ENCODE measurements at places on chromosomes 1 and 21.

- no peaks in the 10 kb centered on the region for H3K36me3 ChIP-seq
- H3K27ac ChIP-seq = no peak overlapping the region
- peaks cover 34% of the 10 kb centered on the region for H3K27me3 ChIP-seq
- DNase-seq = no peak
- H3K4me3 ChIP-seq = no peak overlapping the region
These were observed 53.8 kb upstream of the SYT14 start for GRCh38 chr1:209884249-209884648.

DNA sequence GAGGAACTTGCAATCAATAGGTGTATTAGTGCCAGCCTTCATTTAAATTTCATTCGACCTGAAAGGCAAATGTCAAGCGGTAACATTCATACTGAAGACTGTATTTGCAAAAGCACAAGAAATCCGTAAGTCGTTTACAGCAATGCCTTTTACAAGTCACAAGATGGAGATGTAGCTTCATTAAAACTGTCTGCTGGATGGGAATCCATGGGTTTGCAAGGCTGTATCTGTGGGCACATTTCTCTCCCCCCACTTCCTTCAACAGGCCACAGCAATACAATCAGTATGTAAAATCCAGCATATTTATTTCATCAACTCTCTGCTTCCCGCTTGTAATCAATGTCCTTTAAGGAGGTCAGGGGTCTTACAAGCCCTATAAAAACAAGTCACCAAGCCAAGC, 147.1 kb downstream of the SLC45A1 start:
- no peak overlapping the region for H3K4me3 ChIP-seq
- peak overlapping the region; percentile 27 for H3K27ac ChIP-seq
- H3K36me3 ChIP-seq = peaks cover 7% of the 10 kb centered on the region
- H3K4me1 ChIP-seq = peaks cover 59% of the 10 kb centered on the region
- DNase-seq = no peak
- H3K27me3 ChIP-seq = no peaks in the 10 kb centered on the region

- H3K27me3 ChIP-seq = no peaks in the 10 kb centered on the region
- H3K4me3 ChIP-seq = no peak overlapping the region
- H3K27ac ChIP-seq = no peak overlapping the region
- DNase-seq = no peak
- H3K4me1 ChIP-seq = no peaks in the 10 kb centered on the region
- H3K36me3 ChIP-seq = no peaks in the 10 kb centered on the region
These were observed 47.5 kb upstream of the CTPS1 start for GRCh38 chr1:40932006-40932405.

- H3K4me1 ChIP-seq = no peaks in the 10 kb centered on the region
- H3K36me3 ChIP-seq = no peaks in the 10 kb centered on the region
- no peak overlapping the region for H3K27ac ChIP-seq
- no peak for DNase-seq
- no peak overlapping the region for H3K4me3 ChIP-seq
- H3K27me3 ChIP-seq = no peaks in the 10 kb centered on the region
These were observed 288.4 kb downstream of the SMYD3 start for GRCh38 chr1:246218686-246219085.

GRCh38 chr1:14826172-14826636, 227.7 kb downstream of the KAZN start:
- H3K27me3 ChIP-seq = peaks cover 16% of the 10 kb centered on the region
- no peak overlapping the region for H3K27ac ChIP-seq
- no peaks in the 10 kb centered on the region for H3K36me3 ChIP-seq
- H3K4me3 ChIP-seq = no peak overlapping the region
- no peak for DNase-seq

GRCh38 chr1:206737729-206738201, 32.8 kb upstream of the IL19 start:
- H3K27ac ChIP-seq = peak overlapping the region; percentile 69
- no peaks in the 10 kb centered on the region for H3K27me3 ChIP-seq
- no peak overlapping the region for H3K4me3 ChIP-seq
- H3K36me3 ChIP-seq = peaks cover 36% of the 10 kb centered on the region
- H3K4me1 ChIP-seq = peaks cover 10% of the 10 kb centered on the region
- DNase-seq = no peak

DNA sequence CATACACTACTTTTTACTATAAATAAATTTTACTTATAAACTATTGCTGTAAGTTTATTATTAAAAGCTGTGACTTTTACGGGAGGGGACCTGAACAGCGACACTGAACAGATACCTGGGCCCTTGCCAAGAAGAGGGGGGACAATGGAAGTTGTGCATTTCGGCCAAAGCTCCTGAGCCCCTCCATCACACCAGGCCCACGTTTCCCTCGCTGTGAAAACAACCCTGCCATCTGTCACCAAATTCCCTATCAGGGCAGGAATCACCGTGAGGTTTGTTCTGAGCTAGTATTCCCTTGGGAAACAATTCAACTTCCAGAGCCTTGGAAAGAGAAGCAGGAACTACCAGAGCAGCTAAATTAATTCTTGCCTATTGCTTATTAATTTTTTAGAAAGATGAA, 37.0 kb downstream of the VTCN1 start:
- H3K36me3 ChIP-seq = no peaks in the 10 kb centered on the region
- H3K27ac ChIP-seq = no peak overlapping the region
- no peaks in the 10 kb centered on the region for H3K4me1 ChIP-seq
- DNase-seq = no peak
- no peaks in the 10 kb centered on the region for H3K27me3 ChIP-seq

- peaks cover 24% of the 10 kb centered on the region for H3K27me3 ChIP-seq
- no peak overlapping the region for H3K4me3 ChIP-seq
- DNase-seq = no peak
- no peak overlapping the region for H3K27ac ChIP-seq
- H3K36me3 ChIP-seq = no peaks in the 10 kb centered on the region
These were observed 11.3 kb upstream of the LGR6 start for GRCh38 chr1:202182040-202182877.

GRCh38 chr1:7479571-7479970, 291.5 kb upstream of the VAMP3 start:
- H3K27ac ChIP-seq = no peak overlapping the region
- DNase-seq = no peak
- no peaks in the 10 kb centered on the region for H3K36me3 ChIP-seq
- H3K27me3 ChIP-seq = no peaks in the 10 kb centered on the region
- H3K4me1 ChIP-seq = peaks cover 14% of the 10 kb centered on the region
- no peak overlapping the region for H3K4me3 ChIP-seq

- no peaks in the 10 kb centered on the region for H3K27me3 ChIP-seq
- peak overlapping the region; percentile 95 for H3K27ac ChIP-seq
- DNase-seq = peak; percentile 99
- H3K36me3 ChIP-seq = no peaks in the 10 kb centered on the region
- no peak overlapping the region for H3K4me3 ChIP-seq
These were observed 464 bp upstream of the ADSS2 start for GRCh38 chr1:244451951-244452795.

- H3K4me1 ChIP-seq = peaks cover 55% of the 10 kb centered on the region
- H3K27ac ChIP-seq = peak overlapping the region; percentile 96
- H3K27me3 ChIP-seq = no peaks in the 10 kb centered on the region
- H3K4me3 ChIP-seq = peak overlapping the region; percentile 75
- no peaks in the 10 kb centered on the region for H3K36me3 ChIP-seq
These were observed 726 bp upstream of the CYB5R1 start for GRCh38 chr1:202967684-202968281.

GRCh38 chr1:176826265-176826664, 338.2 kb downstream of the ASTN1 start:
- no peak overlapping the region for H3K4me3 ChIP-seq
- no peak overlapping the region for H3K27ac ChIP-seq
- H3K27me3 ChIP-seq = no peaks in the 10 kb centered on the region
- no peaks in the 10 kb centered on the region for H3K4me1 ChIP-seq
- no peaks in the 10 kb centered on the region for H3K36me3 ChIP-seq

DNA sequence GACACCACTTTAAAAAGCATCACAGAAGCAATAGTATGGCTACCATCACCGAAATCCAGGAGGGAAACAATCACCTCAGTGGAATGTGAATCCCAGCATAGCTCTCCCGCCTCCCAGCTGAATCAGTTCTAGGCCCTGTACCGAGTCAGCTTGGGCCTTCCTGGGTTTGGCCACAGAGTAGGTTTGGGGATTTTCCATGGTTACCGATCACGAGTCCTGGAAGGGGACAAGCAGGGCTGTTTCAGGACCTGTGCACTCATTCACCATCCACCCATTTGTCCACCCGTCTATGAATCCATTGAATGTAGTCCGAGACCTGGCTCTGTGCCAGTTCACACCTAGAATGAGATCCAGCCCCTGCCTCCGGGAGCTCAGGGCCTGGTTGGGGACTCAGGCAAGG, 94.2 kb downstream of the ARHGEF10L start:
- peaks cover 46% of the 10 kb centered on the region for H3K36me3 ChIP-seq
- no peaks in the 10 kb centered on the region for H3K27me3 ChIP-seq
- no peak overlapping the region for H3K4me3 ChIP-seq
- peaks cover 79% of the 10 kb centered on the region for H3K4me1 ChIP-seq

- H3K4me3 ChIP-seq = no peak overlapping the region
- H3K27ac ChIP-seq = no peak overlapping the region
- no peaks in the 10 kb centered on the region for H3K36me3 ChIP-seq
These were observed 55.6 kb downstream of the RPL5 start for GRCh38 chr1:92887465-92887864.

DNA sequence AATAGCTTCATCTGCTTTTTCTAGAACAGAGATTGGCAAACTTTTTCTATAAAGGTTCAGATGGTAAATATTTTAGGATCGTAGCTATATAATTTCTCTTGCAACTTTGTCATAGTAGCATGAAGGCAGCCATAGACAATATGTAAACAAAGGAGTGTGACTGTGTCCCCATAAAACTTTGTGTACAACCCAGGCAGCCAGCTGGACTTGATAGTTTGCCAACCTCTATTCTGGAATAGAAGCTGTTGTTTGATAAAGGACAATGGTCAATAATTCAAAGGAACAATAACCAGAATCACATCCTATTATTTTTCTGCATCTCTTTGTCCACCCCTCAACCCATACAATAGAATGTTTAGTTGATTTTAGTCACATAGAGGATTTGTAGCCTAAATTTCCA, 286.7 kb downstream of the LMX1A start:
- no peaks in the 10 kb centered on the region for H3K27me3 ChIP-seq
- H3K27ac ChIP-seq = no peak overlapping the region
- no peak overlapping the region for H3K4me3 ChIP-seq
- no peaks in the 10 kb centered on the region for H3K4me1 ChIP-seq

- H3K27ac ChIP-seq = no peak overlapping the region
- no peaks in the 10 kb centered on the region for H3K4me1 ChIP-seq
- H3K36me3 ChIP-seq = no peaks in the 10 kb centered on the region
- H3K27me3 ChIP-seq = no peaks in the 10 kb centered on the region
These were observed 51.7 kb downstream of the SH3GLB1 start for GRCh38 chr1:86756062-86756406.

GRCh38 chr1:228241259-228241658, 33.4 kb downstream of the OBSCN start:
- H3K27ac ChIP-seq = no peak overlapping the region
- H3K4me1 ChIP-seq = no peaks in the 10 kb centered on the region
- H3K4me3 ChIP-seq = no peak overlapping the region
- no peaks in the 10 kb centered on the region for H3K27me3 ChIP-seq

DNA sequence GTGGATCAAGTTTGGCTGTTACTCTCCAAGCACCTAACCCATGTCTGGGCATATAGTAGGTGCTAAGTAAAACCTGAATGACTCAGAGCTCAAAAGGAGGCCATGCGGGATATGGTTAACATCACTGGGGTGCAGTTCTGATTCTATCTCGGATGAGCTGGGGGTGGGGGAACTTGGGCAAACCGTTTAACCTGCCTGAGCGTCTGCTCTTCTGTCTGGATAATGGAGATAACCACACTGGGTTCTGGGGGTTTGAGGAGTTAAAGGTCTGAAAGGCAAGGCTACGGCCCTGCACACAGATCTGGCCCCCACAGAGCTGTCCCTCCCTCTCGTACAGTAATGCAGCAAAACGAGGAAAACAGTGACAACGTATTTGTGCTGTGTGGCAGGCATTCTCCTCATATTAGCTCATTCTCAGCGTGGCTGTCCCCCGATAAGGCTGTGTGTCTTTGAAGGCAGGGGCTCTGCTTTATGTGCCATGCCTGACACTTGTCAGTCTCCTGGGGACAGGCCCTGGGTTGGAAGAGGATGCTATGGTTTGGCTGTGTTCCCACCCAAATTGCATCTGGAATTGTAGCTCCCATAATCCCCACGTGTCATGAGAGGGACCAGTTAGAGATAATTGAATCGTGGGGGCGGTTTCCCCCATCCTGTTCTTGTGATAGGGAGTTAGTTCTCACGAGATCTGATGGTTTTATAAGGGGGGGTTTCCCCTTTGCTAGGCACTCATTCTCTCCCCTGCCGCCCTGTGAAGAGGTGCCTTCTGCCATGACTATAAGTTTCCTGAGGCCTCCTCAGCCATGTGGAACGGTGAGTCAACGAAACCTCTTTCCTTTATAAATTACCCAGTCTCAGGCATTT, 6.8 kb upstream of the ALDH4A1 start:
- no peak overlapping the region for H3K4me3 ChIP-seq
- no peak overlapping the region for H3K27ac ChIP-seq
- peaks cover 56% of the 10 kb centered on the region for H3K4me1 ChIP-seq

GRCh38 chr1:55214934-55215193, 300 bp downstream of the USP24 start:
- peak overlapping the region; percentile 96 for H3K4me3 ChIP-seq
- peak; percentile 31 for DNase-seq
- no peaks in the 10 kb centered on the region for H3K36me3 ChIP-seq
- H3K27ac ChIP-seq = peak overlapping the region; percentile 98
- peaks cover 64% of the 10 kb centered on the region for H3K4me1 ChIP-seq
- H3K27me3 ChIP-seq = no peaks in the 10 kb centered on the region

- peak within 1 kb of the TSS; percentile 82 for H3K27ac ChIP-seq
- no peak for DNase-seq
- H3K4me1 ChIP-seq = no peaks in the 10 kb centered on the region
- H3K27me3 ChIP-seq = peaks cover 11% of the 10 kb centered on the region
- peak within 1 kb of the TSS; percentile 60 for H3K4me3 ChIP-seq
These were observed at the start of gene KMO for GRCh38 chr1:241532162-241532531. KMO (plus strand) TSS chr1:241532378; CDS start chr1:241532445, 67 bp downstream.

GRCh38 chr1:94623560-94624148, 82.1 kb upstream of the F3 start:
- H3K36me3 ChIP-seq = no peaks in the 10 kb centered on the region
- peaks cover 11% of the 10 kb centered on the region for H3K4me1 ChIP-seq
- H3K4me3 ChIP-seq = no peak overlapping the region
- H3K27me3 ChIP-seq = no peaks in the 10 kb centered on the region

DNA sequence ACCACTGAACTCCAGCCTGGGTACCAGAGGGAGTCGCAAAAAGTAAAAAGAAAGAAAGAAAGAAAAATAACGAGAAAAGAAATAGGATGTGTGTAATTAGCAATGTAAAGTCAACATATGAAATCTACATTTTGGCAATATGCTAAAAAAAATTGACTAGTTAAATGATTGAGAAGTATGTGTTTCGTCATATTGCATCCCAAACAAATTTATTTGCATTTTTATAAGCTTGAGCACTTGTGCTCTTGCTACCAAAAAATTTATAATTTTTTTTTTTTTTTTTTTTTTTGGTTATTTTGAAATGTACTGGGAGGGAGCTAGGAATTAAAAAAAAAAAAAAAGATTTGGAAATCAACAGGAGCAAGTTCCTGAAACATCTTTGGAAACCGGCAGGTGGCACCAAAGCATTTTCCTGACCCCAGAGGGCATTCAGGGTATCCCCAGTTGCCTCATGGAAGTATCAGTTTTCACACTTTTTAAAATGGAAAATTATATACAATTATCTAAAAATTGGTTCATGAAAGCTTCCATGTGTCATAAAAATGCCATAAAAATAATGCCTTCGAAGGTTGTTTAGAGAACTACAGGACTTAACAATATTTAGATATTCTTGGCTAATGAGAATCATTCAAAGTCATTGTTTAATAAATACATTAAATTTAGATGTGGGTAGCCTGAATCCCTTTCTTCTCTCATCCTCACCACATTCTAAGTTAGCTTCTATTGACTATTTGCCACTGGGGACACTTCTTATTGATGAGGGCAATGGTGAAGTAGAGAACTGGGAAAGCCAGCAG, 4.8 kb upstream of the HEATR1 start:
- H3K27me3 ChIP-seq = no peaks in the 10 kb centered on the region
- H3K27ac ChIP-seq = no peak overlapping the region
- no peaks in the 10 kb centered on the region for H3K36me3 ChIP-seq
- peaks cover 6% of the 10 kb centered on the region for H3K4me1 ChIP-seq

All from heart right ventricle (tissue), 16 donors.